CD4-positive, CD25-positive, alpha-beta regulatory T cell (primary cell): ENCODE measurements at places on chromosomes 12 and 14.
A peak's percentile ranks its signal among the peaks of the same experiment; 100 is the strongest.

DNA sequence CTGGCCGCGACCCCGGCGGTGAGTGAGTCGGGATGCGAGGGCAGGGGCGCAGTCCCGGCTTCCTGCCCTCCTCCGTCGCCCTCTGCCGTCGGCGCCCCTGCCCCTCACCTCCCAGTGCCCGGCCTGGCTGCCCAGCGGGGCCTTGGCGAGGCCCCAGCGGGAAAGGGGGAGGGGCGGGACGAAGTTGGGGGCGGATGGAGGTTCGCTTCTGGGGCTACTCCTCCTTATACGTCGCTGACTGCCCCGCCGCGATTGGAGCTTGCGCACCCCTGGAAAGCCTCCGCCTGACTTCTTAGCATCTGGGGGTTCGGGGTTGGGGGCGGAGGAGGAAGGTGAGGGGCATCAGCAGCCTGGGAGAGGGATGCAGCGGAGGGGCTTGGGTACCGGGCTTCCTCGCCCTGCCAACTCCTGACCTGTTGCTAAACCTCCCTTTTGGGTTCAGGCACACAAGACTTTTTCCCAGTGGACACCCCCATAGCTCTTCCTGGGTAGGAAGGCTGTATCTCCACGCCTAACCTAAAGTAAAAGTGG is 406 bp downstream of the TMEM263 start:
- DNase-seq: peak; percentile 59

GRCh38 chr12:56629459-56630179 is 507 bp downstream of the BAZ2A start:
- peak; percentile 48 for DNase-seq

GRCh38 chr12:109596418-109597244 is 23.0 kb downstream of the MVK start:
- DNase-seq: no peak

DNA sequence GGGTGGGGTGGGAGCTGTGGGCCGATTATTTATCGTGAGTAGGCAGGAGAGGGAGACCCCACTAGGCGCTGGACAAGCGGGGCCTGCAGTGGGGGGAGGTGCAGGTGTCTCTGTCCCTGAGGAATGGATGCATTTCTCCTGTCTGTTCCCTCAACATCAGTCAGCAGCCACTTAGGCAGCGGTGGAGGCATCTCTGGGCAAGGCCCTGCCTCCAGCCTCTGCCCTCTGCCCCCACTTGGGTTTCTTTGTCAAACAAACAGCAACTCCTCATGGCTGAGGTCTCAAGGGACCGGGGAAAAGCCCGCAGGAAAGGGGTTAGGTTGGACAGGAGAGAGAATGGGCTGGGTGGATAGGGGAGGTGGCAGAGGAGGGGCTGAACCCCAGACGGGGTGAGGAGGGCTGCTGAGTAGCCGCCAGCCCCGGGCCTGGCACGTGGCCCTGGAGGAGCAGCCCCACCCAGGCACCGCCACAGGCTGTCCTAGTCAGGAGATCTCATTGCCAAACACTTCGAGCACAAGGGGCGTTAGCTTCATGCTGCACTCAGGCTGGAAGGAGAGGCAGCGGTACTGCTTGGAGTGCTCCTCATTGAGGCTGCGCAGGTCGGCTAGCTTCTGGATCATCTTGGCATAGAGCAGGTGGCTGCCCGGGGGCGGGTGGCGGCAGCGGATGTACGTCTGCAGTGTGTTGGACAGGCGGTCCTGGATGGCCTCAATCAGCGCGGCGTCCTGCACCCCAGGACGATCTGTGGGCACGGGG is 24.7 kb upstream of the HDAC7 start:
- DNase-seq: no peak

GRCh38 chr12:59517522-59517921 is 78.3 kb upstream of the SLC16A7 start:
- DNase-seq: no peak

DNA sequence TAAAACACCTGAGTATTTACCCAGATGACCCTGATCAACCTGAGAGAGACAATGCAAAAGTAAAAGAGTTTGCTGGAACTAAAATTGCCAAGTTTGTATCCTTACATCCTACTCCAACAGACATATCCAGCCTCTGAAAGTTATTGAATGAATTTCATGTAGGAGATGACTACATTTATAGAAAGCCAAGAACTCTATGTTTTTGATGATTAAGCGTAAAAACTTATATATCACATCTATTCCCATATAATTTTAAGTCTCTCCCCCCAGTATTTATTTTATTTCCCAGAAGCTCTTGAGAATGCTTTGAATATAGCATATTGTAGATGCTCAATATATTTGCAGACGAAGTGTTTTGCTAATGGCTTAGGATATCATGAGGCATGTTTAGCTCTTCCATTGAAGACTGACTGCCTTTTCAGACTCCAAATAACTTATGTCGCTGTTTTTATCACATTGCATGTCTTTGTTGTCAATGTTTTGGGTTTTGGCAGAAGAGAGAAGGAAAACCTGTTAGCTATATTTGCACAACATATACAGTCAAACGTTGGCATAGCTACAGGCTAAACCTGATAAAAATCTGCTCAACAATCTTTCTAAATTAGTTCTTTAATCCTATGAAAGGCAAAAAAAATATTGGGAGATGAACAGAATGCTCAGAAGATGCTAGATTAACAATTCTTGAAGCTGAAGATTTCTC is 213.6 kb downstream of the DIO2 start:
- DNase-seq: no peak

DNA sequence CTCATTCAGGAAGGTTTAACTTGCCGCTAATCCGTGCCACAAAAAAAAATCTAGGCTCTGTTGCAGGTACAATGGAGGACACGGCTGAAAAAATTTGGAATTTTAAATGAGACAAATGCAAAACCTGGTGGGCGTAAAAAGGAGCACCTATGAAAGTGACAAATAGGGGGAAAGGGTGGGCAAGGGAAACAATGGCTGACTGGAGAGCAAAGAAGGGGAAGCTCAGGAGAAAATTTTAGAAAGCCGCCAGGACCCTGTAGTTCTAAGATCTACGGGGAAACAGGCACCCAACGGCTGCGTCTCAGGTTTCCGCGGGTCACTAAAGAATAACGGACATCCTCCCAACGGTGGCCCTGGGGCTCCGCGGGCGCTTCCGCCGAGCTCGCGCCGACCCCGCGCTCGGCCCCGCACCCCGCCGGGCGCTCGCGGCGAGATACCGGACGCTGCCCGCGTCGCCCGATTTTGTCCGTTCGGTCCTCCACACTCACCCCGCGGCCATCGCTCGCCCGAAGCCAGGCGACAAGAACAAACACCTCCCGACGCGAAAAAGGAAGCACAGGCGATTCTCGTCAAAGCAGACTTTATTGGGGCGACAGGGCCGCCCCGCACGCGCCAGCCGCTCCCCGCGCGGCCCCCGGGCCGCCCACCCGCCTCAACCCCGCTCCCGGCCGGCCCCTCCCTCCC is 1.1 kb upstream of the YY1 start:
- DNase-seq: peak; percentile 44

DNA sequence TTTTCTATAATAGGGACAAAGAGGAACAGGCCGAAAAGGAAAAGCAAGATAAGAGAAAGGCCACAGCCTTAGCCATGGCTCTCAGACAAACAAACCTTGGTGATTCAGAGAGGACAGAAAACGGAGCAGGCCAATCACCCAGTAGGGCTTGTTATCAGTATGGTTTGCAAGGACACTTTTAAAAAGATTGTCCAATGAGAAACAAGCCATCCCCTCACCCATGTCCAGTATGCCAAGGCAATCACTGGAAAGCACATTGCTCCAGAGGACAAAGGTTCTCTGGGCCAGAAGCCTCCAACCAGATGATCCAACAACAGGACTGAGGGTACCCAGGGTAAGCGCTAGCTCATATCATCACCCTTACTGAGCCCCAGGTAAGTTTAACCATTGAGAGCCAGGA is 243.8 kb upstream of the BTG1 start:
- DNase-seq: no peak

- peak; percentile 73 for DNase-seq
Observed at GRCh38 chr14:64549791-64550620, at the start of gene PPP1R36. Gene PPP1R36, plus strand, starts transcription at chr14:64549961. Its CDS starts 37 bp downstream, at chr14:64549998.

- DNase-seq: no peak
Observed at GRCh38 chr12:75709503-75709902, 198.1 kb upstream of the KRR1 start.

GRCh38 chr14:49861699-49862088 is 9.1 kb upstream of the NEMF start:
- peak; percentile 37 for DNase-seq
